T-helper 1 cell treated with Interleukin-12 subunit alpha and Interleukin-12 subunit beta and Interleukin-4 antibody, amounts not matched to agents 30 ng/mL and 1 ng/mL, for 36 hours (primary cell): ENCODE measurements at places on chromosomes 3 and 15. TPM values are rescaled to one million over a fixed set of nuclear protein-coding genes. Genes with fewer than 3 reads are reported as not detected.

The KLHL40 gene
- not detected in 2 replicates for total RNA-seq

The CYP1A1 gene
- 0.42 and 0.46 TPM in 2 replicates for total RNA-seq

The BCHE gene
- total RNA-seq = not detected in 2 replicates

The SKIL gene
- total RNA-seq = 28.3 and 30.5 TPM in 2 replicates

The SNUPN gene
- total RNA-seq = 30.8 and 31.1 TPM in 2 replicates

The GOLGA8Q gene
- total RNA-seq = 7.2 and 8.0 TPM in 2 replicates

The MAP2K5 gene
- total RNA-seq = 20.4 and 21.2 TPM in 2 replicates

The CAMK1 gene
- total RNA-seq = 22.6 and 26.2 TPM in 2 replicates

The ACKR2 gene
- total RNA-seq = 1.6 and 2.7 TPM in 2 replicates
